Activated CD4-positive, alpha-beta T cell treated with anti-CD3 and anti-CD28 coated beads for 24 hours (primary cell): ENCODE measurements at places on chromosomes 16 and 17.

DNA sequence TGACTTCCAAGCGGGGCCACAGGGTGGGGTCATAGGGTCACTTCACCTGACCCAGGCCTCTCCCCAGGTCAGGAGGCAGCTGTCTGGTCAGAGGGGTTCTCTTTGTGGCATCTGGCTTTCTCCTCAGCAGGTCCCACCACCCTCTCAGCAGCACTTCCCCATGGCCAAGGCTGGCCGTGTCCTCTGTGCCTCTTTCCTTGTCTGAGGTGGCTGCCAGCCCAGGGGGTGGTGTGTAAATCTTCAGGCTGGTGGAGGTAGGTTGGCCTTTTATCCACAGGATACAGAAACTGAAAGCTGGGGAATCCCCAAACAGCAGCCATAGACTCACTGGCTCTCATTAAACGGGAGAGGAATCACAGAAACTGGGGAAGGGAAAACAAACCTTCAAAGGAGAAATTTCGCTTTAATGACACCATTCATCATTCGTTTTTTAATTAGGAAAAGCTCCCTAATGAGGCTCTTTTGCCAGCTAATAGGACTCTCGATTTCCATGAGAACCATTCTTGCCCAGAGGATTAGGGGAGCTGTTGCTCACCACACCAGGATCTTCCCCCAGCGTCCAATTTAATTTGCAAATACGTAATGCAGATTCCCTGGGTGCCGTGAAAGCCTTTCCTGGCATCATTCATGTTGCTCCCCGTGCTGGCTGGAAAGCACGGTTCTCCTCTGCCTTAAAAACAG, 18.0 kb downstream of the C17orf75 start:
- DNase-seq, result no peak

GRCh38 chr16:17944345-17944744, 392.2 kb downstream of the NPIPA8 start:
- DNase-seq, result no peak

- DNase-seq, result no peak
Observed at GRCh38 chr17:75681289-75681688, 14.2 kb downstream of the SAP30BP start.

GRCh38 chr16:82185012-82185411, 15.0 kb upstream of the MPHOSPH6 start:
- no peak for DNase-seq

GRCh38 chr16:2883458-2883908, 468 bp downstream of the FLYWCH2 start:
- no peak for DNase-seq

DNA sequence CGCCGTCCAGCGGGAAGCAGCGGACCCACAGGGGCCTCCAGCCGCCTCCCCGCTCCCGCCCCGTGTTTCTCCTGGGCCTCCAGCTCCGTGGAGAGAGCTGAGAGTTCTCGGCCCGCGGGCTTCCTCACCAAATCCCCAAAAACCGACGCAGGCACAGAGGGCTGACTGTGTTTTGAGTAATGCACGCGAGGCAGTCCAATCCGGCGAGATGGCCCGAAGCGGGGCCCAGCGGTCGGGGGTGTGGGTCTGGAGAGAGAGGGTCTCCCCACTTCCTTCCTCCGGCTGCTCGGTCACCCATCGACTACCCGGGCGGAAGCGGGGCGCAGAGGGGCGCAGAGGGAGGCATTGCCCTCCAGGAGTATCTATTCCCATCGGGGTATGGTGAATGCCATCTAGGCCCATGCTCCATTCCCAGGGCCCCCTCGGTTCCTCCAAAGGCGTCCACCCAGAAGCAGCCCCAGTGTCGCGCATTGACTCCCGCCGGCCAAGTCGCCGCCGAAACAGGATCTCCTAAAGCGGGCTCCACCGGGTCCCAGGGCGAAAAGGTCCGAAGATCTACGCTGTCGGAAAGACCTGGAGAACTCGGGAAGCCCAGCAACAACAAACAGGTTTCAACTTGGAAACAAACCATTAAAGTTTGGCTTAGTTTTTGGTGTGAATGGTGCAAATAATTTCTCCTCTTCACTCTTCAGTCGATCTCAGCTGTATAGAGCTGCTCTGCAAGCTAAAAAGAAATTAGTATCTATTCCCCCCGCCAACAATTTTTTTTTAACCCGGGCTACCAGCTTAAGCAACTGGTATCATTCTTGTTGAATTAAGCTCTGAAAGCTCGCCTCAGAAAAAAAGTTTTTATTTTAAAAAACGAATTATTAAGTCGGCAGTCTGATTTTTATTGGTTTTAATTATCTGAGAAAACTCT, 19.2 kb upstream of the HOXB13 start:
- DNase-seq, result no peak

DNA sequence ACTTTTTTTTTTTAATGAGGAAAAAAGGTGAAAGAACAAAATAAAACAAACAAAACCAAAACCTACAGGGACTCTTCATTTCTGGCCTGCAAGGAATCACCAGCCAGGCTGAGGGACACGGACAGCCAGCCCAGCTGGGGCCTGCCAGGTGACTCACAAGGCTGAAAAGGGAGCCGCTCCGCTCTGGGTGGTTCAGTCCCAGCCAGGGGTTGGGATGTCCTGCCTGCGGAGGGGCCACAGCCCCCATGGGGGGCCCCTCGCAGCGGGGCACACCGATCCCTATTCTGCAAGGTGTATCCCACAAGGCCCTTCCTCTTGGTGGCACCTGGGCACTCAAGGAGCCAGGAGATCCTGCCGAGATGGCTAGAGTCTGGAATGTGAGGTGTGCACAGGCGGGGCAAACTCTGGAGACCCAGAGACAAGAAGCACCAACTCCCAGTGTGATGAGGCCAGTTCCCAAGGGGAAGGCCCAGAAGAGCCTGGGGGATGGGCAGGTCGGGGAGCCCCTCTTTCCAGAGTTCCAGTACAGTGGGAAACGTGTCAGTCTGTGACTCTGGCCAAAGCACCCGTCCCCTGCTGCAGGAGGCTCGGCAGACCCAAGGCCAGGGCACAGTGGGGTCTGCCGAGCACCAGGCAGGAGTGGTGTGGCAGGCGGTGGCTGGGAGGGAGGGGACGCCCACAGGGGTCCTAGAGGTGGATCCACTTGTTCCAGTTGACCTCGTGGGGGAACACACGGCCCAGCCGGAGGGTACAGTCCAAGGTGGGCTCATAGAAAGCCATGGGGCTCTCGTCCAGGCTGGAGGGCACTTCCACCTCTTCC, 58.9 kb downstream of the IL21R start:
- DNase-seq, result no peak

GRCh38 chr16:88495268-88495772, 42.2 kb downstream of the ZFPM1 start:
- no peak for DNase-seq

GRCh38 chr17:29126268-29126930, 53.8 kb downstream of the MYO18A start:
- no peak for DNase-seq

DNA sequence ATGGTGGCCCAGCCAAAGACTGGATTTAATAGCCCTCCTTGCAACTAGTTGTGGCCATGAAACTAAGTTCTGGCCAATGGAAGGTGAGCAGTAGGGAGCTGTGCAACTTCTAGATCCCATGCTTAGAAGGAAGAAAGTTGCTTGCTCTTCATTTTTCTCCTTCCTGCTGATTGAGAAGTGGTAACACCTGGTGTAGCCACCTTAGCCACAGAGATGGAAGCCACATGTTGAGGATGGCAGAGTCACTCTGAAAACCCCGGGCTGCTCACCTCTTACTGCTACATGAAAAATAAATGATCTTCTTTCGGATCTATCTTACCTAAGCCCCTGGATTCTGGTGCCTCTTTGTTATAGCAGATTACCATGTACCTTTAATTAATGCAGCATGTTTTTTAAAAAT, 10.3 kb upstream of the ATP5MC1 start:
- DNase-seq, result no peak

DNA sequence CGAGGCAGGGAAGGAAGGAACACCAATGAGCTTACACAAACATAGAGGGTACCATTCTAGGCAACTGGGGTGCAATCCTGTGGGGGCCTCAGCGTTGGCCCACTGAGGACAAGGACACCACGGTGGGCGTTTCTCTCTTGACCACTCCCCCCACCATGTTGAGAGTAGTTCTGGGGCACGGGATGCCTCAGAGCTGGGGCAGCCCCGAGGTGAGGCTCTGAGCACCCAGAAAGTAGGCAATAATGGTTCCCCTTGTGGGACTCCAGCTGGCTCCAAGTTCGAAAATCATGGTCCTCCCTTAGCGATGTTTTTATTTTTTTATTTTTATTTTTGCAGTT, 5.1 kb downstream of the PRSS21 start:
- no peak for DNase-seq

DNA sequence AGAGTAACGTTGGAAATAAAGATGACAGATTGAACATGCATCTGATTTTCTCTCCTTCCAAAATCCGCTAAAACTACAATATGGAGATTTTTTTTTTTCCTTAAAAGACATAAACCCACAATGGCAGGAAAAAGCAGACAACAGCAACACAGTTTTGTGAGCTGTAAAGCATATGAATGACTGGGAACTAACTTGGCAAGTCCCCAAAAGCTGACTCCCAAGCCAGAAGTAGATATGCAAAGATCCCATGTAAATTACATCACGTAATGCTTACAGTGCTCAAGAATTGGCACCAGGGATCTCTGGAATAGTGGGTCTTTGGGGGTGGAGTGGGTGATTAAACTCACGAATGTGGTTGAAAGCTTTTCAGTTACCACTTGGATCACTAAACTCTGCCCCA, 106.6 kb downstream of the ELAC2 start:
- DNase-seq, result no peak

GRCh38 chr17:3894911-3895343, 2.1 kb upstream of the CAMKK1 start:
- DNase-seq, result no peak

DNA sequence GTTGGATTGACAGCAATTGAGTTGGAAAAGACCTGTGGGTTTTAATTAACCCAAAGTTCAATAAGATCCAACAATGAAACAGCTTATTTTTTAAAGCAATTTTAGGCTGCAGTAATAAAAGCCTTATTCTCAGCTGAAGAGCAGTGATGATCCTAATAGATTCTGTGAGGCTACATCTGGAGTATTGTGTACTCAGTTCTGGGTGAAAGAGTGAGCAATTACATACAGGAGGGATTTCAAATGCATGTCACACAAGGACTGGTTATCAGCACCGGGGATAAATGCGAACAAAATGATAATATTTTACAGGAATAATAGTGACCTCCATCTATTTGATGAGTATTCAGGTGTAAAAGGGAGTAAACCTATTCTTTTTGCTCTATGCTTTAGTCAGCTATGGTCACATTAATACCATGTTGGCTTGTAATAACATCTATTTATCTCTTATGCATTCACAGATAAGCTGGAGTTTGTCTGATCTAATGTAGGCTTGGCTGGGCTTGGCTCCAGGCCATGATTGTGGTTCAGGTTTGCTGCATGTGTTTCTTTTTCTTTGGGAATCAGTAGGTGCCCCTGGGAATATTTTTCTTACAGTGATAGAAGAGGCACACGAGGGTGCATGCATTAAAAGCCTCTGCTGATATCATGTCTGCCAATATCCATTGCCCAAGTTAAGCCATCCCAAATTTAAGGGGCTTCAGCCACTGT, 22.2 kb upstream of the TOX3 start:
- DNase-seq, result no peak

DNA sequence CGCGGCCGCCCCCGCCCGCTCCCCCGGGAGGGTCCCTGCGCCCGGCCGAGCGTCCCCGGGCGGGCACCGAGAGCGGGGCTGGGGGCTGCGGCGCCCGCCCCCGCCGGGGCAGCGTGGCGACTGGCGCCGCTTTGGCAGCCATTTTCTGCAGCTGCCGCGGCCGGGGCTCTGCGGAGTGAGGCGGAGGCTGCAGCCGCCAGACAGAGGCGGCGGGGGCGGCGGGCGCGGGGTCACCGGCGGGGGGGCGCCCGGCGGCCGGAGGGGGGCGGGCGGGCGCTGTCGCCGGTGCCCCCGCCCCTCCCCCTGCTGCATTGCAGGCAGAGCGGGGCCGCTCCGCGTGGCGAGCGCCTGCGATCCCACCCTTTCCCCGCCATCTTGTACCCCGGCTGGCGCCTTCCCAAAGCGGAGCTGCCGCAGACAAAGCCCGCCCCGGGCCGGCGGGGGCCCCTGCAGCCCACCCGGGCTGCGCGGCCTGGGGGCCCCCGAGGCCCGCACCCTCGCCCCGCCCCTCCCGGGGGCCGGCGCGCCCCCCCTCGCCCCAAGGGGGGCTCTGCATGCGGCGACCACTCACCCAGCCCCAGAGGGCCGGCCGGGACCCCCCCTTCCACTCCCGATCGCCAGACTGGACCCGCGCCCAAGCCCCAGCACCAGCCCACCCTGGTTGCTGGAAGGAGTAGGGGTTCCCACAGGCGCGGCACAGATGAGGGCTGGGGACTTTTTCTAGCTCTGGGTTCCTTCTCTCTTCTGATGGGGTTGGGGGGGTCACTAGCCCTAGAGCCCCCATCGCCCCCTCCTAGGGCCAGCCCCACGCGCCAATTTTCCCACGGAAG, 16.6 kb upstream of the CBX8 start:
- DNase-seq, result no peak

- DNase-seq, result no peak
Observed at GRCh38 chr16:7111265-7111664, 221.4 kb upstream of the RBFOX1 start.

DNA sequence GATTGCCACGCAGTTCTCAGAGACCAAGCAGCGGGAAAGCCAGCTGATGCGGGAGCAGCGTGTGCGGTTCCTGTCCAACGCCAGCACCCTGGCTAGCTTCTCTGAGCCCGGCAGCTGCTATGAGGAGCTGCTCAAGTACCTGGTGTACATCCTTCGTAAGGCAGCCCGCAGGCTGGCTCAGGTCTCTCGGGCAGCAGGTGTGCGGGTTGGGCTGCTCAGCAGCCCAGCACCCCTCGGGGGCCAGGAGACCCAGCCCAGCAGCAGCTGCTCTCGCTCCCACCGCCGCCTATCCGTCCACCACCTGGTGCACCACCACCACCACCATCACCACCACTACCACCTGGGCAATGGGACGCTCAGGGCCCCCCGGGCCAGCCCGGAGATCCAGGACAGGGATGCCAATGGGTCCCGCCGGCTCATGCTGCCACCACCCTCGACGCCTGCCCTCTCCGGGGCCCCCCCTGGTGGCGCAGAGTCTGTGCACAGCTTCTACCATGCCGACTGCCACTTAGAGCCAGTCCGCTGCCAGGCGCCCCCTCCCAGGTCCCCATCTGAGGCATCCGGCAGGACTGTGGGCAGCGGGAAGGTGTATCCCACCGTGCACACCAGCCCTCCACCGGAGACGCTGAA, 15.2 kb downstream of the CACNA1G start:
- no peak for DNase-seq

GRCh38 chr17:38560503-38561318, 45.0 kb downstream of the SRCIN1 start:
- DNase-seq, result no peak

GRCh38 chr17:75729351-75729750, 8.1 kb downstream of the ITGB4 start:
- DNase-seq, result no peak
